NCI-H187 (cell line): ENCODE measurements at places on chromosomes 1 and 21.

DNA sequence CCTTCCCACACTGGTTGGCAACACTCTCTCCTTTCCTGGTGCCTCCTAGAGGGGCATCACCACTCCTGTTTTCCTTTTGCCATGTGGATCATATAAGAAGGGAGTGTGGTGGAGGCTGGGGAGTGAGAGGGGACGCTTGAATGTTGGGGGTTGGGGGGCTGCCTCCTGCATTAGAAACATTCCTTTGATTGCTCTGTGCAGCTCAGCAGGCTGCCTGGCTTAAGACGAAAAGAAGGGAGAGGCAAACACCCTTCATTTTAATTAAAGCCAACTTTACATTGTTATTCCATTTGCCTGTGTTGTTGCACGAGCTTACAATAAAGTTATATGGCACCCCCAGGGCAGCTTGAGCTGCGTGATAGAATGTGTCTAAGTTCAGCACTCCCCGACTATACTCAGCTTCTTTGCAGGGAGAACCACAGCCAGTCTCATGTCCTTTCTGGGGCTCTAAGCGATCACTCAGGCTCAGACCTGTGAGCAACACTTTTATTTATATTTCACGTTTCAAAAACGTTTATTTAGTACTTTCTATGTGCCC, 57.4 kb downstream of the FOXD2 start:
- DNase-seq = no peak

DNA sequence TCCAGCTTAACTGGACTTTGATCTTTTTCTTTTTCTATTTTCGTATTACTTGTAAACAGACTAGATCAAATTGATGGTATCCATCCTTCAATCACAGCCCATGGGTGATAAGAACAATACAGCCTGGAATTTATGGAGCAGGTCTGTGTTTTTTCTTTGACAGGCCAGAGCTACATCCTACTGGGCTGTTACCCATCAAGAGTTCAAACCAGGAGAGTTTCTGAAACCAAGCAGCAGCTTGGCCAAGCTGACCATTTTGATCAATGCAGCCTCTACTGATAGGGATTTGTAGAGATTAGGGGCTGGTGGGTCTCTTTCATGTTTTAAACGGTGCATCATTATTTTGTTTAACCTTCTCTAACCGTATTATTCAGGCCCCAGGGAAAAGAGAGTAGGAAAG, 24.3 kb upstream of the CCDC190 start:
- no peak for DNase-seq

GRCh38 chr1:109216662-109217061, 2.9 kb downstream of the SARS1 start:
- no peak for DNase-seq

GRCh38 chr1:205073511-205073910, 10.7 kb downstream of the TMEM81 start:
- no peak for DNase-seq

GRCh38 chr21:45540601-45540970, 1.7 kb downstream of the SLC19A1 start:
- no peak for DNase-seq

- no peak for DNase-seq
Measured at GRCh38 chr1:117675907-117676430, 70.1 kb downstream of the TENT5C start.

- DNase-seq = no peak
Measured at GRCh38 chr1:213779228-213779627, 208.5 kb upstream of the PROX1 start.

DNA sequence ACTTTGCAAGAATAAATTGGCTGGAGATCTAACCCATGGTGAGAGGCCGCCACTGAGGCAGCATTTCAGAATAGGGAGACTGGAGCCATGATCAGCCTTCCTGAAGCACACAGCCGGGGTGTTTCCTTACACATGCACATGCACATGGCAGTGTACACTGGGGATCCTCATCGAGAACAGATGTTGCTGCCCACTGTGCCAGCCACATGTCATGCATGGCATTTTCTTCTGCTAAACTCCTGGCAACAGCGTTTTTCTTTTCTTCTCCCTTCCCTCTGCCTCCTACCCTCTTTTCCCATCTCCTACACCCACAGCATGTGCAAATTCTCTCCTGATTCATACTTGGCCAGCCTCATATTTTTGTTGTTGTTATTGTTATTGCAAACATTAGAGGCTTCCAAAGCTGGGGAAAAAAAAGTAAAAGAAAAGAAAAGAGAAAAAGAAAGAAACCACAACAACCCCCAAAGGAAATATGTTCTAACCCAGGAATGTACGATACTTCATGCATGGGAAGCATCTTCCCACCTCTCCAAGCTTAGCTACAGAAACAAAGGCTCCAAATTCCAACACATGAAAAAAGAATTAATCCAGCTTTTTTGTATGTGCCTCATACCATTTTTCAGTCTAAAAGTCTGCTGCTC, 344.0 kb downstream of the ASTN1 start:
- DNase-seq = no peak

GRCh38 chr1:229815076-229815475, 189.0 kb downstream of the URB2 start:
- no peak for DNase-seq

DNA sequence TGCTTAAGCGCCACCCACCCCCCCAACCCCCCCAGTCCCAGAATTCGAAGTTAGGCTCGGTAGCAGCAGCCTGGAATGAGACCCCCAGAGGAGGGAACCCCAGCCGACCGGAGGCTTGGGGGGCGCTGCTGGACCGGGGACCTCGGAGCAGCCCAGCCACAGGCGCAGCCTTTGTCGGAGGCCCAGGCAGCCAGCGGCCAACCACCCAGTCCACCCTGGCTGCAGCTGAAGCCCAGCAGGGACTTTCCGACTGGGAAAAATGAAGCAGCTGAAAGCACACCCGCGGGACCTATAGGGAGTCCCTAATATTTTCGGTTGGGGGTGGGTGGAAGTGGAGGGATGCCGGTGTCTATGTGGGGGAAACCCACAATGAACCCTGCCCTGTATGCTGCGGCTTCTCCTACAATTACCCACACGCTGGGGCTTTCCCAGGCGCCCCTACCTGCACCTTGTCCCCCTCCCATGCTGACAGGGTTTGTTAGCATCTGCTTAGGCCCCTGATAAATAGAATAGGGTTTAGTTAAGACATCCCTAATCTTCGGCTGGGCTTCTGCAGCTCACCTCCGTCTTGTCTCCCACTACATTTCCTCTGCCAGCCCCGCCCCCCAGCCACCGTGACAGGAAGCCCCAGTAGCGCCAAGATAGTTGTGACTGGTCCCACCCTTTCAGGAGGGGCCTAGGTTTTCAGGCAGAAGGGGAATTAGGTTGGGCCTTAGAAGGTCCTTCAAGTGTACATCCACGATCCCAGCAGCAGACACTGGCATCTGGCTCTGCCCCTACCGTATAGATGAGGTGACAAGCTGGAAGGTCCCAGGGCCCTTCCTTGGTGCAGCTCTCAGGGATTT, 838 bp downstream of the CCDC28B start:
- no peak for DNase-seq

GRCh38 chr21:45079351-45079750, 5.0 kb downstream of the ADARB1 start:
- no peak for DNase-seq

DNA sequence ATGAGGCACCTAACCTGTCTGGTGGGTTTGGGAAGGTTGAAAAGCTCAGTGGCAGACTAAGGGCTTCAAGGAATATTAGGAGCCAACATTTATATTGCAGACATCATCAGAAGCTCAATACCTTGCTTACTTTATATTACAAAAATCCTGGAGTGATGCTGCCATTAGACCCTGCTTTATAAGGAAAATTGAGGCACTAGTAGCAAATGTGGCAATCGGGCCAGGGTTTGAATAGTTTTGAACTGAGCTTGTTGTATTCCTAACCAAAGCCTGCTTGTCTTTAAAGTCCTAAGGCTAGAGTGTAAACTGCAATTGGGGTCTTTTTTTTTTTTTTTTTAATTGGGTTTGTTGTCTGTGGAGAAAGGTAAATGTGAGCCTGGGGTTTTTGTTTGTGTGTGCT, 14.3 kb downstream of the L1TD1 start:
- DNase-seq = no peak

DNA sequence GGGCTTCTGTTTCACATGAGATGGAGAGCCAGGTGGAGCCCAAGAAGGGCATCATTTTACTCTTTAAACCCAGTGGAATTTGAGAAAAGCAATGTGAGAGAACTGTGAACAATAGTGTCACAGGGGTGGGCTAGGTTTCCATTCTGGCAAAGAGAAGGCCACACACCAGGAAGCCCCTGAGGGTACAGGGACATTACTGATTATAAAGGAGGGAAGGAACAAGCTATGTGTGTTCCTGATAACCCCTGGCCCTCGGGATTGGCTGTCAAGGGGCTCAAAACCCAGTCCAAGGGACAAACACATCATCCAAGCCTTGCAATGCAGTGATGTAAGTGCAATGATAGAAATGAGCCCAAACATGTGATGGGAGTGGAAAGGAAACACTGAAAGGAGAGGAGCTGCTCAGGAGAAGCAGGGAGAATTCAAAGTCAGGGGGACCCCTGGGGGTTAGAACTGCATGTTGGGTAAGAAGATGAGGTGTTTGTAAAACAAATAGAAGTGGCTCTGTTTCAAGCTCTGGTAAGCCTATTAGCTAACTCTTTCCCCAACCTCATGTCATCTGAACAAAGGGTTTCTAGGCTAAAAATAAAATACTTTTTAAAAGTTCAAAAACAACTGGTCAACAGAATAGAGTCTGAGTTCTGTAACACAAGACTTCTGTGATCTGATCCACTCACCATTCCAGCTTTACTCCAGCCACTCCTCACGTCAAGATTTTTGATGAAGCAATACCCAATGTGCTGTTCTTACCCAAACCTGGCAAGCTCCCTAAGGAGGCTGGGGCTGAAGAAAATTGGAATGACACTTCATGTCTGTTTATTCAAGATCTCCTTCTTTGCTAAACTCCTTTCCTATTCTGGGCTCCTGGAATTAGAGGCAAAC, 51.1 kb upstream of the IL12RB2 start:
- DNase-seq = no peak
